ENCODE measurements at places on chromosomes 11 and 22.
A peak's percentile ranks its signal among the peaks of the same experiment; 100 is the strongest.

DNA sequence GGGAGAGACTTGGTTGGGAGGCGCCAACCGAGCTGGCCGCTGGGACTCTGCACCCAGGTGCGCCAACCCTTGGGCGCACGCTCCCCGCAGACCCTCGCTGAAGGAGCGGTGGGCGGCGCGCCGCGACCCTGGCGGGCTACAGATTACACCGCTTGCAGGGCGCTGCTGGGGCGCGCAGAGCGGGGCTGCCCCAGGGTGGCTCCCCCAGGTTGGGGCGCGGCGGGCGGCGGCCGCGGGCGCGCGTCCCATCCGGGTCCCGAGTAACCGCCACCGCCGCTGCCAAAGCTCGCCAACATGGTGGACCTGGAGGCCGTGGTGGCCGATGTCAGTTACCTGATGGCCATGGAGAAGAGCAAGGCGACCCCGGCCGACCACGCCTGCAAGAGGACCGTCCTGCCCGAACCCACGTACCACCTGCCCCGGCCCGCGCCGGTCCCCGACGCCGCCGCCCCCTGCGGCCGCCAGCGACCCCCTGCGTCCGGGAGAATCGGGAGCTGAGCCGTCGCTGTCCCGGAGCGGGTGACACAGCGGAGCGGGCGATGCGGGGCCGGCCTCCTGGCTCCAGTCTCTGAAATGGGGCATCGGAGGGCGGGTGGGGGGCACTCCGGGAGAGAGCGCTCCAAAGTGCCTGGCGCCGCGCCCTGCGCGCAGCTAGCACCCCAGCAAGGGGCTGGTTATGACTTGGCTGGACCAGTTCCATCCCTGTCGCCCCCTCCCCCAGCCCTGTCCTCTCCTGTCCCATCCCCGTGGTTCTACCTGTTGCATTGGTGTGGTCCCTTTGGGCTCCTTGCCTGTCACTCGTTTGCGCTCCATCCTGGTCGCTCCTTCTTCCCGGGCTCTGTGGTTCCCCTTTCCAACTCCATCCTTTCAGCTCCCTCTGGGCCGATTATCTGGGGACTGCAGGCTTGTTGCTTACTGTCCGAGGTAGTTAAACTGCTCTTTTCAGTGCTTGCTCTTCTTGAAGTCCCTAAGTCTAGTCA, 143.3 kb upstream of the GRK3 start:
- DNase-seq, result no peak

- peak; percentile 90 for DNase-seq
Measured at GRCh38 chr11:74988541-74989259, at the start of gene NEU3. Gene NEU3, plus strand, starts transcription at chr11:74988933. Its CDS starts 128 bp downstream, at chr11:74989061.

GRCh38 chr11:44228379-44228778, 81.6 kb downstream of the ALX4 start:
- no peak for DNase-seq

DNA sequence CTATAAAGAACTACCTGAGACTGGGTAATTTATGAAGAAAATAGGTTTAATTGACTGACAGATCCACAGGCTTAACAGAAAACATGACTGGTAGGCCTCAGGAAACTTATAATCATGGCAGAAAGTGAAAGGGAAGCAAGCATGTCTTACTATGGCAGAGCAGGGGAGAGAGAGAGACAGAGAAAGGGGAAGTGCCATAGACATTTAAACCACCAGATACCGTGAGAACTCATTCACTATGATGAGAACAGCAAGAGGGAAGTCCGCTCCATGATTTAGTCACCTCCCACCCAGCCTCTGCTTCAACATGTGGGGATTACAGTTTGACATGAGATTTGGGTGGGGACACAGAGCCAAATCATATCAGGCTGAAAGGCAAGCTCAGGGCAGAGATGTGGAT, 327.1 kb upstream of the DDI1 start:
- no peak for DNase-seq

DNA sequence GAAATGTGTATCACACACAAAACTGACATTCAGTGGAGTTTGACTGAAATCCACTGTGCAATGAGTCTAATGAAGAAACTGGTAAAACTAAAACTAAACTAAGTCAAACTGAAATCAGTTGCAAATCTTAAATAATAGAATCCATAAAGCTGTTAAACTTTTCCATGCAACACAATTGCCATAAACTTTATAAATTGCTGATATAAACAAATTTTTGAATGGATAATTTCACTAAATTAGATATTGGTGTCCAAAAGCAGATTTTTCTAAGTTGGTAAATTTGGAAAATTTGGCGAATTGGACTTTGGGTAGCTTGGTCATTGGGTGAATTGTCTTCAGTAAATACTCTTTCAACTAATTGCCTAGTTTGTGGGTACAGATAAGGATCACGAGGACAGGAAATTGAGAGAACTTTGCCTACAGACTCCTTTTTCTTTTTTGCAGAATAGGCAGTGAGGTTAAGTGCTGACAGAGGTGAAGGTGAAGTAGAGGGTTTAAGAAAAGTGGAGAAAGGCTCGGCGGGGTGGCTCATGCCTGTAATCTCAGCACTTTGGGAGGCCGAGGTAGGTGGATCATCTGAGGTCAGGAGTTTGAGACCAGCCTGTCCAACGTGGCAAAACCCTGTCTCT, 12.8 kb downstream of the MRPL17 start:
- DNase-seq, result no peak

DNA sequence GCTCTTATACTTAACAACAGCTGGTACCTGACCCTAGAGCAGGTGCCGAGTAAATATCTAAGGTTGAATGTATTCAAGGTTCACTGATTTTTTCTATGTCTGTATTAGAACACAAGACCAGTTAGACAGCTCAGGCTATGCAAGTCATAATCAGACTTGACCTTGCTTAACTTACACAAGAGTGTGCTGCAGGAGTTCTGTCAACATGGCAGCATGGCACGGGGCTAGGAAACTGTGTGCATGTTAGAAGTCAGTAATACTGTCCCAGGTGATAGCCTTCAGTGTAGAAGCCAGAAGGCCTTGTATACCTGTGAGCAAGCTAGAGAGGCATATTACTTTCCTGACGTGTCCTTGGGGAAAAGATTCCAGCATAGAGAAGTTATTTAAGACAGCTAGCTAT, 253.1 kb downstream of the FAT3 start:
- DNase-seq, result no peak

DNA sequence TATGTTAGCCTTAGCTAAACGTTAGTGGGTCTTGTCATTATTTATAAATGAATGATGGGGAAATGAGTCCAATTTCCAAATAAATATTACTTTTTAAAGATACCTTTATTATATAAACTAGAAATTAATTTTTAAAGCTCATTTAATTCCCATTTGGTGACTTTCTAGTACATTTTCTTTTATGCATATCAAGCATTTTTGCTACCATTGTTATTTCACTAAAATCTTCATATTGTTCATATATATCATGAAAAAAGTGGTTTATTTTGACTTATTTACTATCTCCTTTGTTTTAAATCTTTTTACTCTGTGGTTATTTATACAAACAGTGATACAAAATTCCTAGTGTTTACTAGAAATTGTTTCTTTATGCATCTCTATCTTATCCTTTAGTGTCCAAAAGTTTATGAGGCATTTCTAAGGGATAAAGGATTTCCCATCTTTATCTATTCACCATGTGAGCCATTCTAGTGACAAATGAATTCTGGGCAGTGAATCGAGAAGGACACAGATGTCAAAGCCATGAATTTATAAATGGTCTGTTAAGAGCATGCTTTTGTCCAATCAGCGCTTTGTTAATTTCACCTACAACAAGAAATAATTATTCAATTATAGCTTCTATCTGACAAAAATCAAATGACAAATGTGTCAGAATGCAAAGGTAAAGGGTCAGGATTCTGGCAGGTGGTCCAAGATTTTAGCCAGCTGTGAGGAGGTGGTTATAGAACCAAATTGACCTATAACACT, 70.6 kb downstream of the PRMT3 start:
- DNase-seq, result no peak

GRCh38 chr11:74011360-74012073, 2.6 kb upstream of the UCP3 start:
- no peak for DNase-seq

DNA sequence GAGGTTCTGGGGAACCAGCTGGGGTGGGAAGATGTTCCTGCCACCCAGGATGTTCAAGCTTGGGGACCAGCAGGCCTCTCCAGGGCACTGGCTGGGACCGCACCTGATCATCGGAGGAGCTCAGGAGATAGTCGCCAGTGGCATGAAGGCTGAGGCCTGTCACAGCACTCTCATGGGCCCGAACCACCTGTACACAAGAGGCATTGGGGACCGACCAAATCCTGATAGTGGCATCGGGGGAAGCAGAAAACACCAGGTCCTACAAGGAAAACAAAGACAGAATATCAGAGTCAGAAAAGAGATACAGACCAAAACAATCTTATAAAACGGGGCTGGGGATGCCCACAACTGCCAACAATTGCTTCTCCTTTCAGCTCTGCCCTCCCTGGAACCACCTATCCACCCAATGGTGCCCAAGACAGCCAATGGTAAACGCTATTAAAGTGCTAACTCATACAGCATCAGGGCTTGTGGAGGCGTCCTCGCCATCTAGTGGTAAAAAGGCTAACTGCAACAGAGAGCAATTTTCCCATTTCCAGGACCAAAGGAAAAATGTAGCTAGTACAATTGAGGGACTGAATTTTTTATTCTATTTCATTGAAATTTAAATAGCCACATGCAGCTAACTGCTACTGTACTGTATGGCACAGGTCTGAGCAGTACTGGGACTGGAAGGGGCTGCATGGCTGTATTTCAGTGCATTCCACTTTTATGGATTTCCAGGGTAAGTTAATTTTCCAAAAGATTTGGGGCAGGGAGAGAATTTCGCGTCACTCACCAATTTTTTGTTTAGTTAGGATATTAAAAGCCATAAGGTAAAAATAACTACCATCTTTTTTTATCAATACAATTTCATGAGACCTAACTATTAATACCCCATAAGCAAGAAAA, 7.1 kb downstream of the PRPF19 start:
- peak; percentile 72 for DNase-seq

DNA sequence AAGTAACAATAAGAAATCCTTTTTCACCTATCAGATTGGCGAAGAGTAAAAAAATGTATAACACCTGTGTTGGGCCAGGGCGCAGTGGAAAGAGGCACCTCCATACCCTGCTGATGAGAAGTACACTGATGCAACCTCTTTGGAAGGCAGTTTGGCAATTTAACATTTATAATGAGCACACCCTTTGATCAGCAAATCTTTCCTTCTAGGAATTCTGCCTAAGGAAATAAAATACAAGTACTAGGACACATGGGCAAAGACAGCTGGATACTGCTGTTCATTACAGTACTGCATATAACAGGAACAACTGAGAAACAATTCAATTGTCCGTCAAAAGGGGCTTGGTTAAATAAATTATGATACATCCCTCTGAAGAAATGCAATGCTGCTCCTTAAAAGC, 110.1 kb downstream of the RPL27A start:
- no peak for DNase-seq

DNA sequence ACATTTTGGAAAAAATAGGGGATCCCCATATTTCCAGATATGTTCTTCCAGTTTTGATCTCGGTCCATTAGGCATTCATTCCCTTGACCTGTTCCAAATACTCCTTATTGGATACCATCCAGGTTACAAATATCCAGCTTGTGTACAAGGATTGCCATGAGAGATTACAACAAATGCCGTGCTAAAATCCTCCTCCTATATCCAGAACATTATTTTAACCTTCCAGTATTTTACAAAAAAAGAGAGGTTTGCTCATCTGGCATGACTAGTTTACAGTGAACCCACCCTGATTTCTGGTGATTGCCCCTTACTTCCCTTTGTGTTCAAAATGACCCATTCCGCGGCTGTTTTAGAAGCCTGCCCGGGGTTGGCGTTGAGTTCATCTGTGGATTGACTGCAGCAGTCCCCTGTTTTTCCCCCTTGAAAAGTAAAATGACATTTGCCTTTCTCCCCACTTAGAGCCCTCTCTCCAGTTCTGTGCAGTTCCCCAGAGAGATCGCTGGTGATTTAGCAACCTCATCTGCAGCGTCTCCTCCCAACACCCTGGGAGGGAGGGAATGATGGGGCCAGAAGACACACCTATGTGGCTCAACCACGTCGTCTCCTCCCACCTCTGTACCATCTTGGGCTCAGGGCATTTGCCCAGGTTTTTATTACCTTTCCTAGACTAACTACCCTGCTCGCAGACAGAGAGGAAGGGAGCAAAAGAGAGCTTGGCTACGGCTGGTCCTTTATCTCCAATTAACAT, 73.6 kb downstream of the DSCAML1 start:
- no peak for DNase-seq

- no peak for DNase-seq
Measured at GRCh38 chr22:43953988-43954785, 1.1 kb upstream of the SAMM50 start.

GRCh38 chr11:127926721-127927120, 660.6 kb downstream of the ETS1 start:
- no peak for DNase-seq

DNA sequence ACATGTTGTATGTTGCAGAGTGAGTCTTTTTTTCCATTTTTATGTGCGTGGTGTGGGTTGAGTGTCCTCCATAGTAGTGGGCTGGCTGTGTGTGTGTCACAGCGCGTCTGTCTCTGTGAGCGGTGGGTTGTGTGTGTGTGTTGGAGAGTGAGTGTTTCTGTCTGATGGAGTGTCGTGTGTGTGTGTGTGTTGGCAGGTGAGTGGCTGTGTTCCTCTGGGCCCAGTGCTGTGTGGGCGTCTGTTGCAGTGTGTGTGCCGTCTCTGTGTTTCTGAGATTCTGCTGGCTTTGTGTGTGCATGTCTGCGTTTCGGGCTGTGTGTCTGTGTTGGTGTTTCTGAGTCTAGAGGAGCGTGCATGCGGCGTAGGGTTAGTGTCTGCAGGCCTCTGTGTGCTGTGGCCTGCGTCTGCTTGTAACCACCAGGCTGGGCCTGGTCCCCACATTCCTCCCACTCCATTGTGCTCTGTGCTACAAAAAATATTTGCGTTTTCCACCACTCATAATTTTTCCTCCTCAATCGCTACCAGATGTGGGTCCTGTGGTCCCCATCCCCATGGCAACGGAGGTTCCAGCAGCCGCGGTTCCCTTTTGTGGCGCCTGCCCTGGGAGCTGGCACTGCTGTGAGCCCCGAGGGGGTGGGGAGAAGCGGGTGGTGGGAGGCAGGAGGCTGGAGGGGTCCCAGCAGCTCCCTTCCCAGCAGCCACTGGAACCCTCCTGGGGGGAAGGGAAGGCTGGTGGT, 15.2 kb downstream of the SCARF2 start:
- no peak for DNase-seq

DNA sequence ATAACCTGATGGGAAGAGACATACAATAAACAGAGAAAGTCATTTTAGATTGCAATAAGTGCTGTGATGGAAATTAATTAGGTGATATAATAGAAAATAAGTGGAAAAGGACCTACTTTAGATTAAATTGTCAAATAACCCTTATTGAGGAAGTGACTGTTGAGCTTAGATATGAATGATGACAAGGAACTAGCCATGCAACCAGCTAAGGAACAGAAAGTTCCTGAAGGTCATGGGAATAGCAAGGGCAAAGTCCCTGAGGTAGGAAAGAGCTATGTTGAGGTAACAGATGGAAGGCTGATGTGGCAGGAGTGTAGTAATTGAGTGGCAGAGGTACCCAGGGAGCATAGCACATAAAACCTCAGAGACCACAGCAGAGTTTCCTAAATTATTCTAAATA, 135.2 kb downstream of the WNT11 start:
- DNase-seq, result no peak

- peak; percentile 87 for DNase-seq
Measured at GRCh38 chr11:3087821-3088800, 30.9 kb upstream of the CARS1 start.

Measured in SJCRH30 (cell line).